ENCODE measurements at places on chromosomes 4 and X. TPM values are rescaled to one million over a fixed set of nuclear protein-coding genes. Genes with fewer than 3 reads are reported as not detected.

DNA sequence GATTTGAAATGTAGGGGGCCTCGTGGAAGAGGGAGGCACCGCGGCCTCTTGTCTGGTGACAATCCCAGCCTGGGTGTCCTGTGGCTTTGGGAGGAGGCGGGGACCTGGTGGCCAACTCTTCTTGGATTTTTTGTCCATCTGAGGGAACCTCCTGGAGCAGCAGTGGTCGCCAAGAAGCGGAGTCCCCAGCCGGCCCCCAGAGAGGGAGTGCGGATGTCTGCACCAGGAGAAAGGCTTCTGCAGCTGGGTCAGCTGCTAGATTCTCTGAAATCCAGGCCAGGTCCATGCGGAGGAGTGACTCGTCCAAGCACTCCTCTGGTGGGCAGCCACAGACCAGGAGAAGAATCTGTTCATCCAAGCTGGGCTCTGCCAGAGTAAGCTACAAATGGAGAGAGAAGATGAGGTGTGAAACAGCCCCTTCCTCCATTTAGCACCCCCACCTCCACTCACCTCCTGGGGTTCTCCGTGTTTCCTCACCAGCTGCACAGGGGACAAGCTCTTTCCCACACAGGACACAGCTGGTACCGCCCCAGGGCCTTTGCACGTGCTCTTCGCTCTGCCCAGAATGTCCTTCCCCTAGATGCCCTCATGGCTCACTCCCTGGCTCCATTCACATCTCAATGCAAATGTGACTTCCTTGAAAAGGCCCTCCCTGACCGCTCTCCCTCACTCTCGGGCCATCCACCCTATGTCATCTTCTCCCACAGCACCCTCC lies 27.6 kb downstream of the C4orf50 start:
- DNase-seq = no peak

DNA sequence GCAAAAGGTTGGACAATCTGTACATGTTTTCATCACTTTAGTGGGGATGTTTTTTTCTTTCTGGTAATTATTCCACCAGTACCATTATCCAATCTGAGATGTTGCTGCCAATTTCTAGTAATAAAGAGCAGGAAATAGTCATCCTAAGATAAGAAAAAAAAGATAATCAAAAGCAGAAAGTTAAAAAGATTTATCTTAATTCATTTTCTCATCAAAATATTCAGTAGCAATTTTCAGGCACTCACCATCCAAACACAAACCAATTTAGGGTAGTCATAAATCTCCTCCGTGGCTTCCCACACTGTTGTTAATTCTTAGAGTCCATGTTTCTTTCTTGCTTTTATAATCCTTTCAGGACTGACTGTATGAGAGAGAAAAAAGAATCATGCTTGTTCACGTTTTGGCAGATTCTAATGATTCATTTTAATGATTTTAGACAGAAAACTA lies 263.7 kb upstream of the UGT8 start:
- DNase-seq = no peak

DNA sequence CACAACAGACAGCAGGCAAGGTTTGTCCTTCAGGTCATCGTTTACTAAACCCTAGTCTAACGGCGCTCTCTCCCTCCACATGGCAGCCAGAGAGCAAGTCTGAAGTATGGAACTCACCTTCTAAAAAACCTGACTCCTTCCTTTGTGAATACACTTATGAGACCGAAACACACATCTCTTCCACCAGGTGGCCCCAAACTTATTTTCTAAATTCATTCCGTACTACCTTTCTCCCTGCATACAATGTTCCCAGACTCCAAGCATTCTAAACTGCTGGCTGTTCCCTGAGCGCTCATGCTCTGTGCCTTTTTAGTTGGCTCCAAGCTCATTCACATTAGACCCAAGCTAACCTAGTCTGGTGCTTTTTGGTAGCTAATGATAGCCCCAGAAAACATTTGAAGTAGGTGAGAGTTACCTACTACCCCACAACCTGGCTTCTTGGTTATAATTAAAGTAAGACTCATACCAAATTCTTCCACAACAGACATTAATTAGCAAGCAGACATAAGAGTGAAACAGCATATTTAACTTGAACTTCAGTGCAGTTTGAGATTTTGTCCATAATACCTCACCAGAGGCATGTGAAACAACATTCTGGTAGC lies 67.6 kb upstream of the DCLK2 start:
- peak; percentile 32 for DNase-seq

Gene GAGE13
- total RNA-seq = not detected

GRCh38 chr4:173669460-173670179 lies 139.6 kb upstream of the HAND2 start:
- no peak for DNase-seq
